ENCODE measurements at places on chromosomes 13 and 19.
A peak's percentile ranks its signal among the peaks of the same experiment; 100 is the strongest.

DNA sequence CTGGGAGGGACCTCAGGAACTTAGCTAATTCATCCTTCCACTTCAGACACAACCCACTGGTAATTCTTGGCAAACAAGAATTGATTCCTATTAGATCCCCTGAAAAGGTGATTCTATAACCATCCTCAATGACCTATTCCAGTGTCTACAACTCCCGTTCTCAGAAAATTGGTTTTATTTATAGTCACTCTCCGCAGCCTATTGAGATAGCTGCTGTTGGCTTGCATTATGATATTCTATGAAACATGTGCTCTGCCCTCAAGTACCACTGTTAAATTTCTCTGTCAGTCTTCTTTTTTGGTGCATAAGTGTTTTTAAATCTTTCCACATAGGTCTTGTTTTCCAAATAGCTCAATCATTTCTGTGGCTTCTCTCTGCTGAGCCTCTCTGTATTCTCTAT is 75.0 kb downstream of the CDADC1 start:
- no peak for DNase-seq

GRCh38 chr13:29577136-29578051 is 18.1 kb downstream of the SLC7A1 start:
- no peak for DNase-seq

DNA sequence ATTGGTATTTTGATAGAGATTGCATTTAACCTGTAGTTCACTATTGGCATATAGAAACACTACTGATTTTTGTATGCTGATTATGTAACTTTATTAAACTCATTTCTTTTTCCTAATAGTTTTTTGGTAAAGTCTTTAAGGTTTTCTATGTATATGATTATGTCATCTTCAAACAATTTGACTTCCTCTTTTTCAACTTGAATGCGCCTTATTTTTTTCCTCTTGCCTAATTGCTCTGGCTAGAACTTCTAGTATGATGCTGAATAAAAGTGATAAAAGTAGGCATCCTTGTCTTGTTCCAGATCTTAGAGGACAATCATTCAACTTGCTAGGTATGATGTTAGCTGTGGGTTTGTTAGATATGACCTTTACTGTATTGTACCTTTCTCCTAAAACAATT is 1034.9 kb downstream of the PCDH9 start:
- DNase-seq: no peak

DNA sequence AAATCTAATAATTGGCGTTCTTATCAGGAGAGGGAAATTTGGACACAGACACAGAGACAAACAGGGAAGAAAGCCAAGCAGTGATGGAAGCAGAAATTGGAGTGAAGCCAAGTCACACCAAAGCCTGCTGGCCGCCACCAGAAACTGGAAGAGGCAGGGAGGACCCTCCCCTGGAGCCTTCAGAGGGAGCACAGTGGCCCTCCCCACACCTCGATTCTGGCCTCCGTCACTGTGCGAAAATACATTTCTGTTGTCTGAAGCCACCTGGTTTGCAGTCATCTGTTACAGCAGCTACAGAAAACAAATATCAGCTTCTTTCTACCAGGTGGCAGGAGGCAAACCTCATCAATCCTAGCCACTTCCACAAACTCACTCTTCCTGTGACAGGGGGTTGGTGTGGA is 8.3 kb upstream of the TLE6 start:
- no peak for DNase-seq

GRCh38 chr19:48029431-48029830 is 14.4 kb downstream of the CABP5 start:
- DNase-seq: no peak

- DNase-seq: no peak
Measured at GRCh38 chr19:46350758-46351159, 3.9 kb downstream of the PPP5C start.

DNA sequence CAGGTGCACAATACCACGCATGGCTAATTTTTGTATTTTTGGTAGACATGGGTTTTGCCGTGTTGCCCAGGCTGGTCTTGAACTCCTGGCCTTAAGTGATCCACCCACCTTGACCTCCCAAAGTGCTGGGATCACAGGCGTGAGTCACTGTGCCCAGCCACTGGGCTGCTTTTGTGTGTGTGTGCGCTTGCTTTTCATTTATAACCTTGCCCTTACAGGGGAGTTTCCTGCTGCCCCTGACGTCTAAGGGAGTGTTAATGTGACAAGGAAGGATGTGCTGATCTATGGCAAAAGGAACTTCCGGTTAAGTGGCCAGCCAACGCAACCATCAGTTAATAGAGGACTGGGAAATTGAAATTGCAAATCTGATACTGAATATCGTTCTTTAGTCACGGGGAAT is 57.7 kb downstream of the ING1 start:
- no peak for DNase-seq

DNA sequence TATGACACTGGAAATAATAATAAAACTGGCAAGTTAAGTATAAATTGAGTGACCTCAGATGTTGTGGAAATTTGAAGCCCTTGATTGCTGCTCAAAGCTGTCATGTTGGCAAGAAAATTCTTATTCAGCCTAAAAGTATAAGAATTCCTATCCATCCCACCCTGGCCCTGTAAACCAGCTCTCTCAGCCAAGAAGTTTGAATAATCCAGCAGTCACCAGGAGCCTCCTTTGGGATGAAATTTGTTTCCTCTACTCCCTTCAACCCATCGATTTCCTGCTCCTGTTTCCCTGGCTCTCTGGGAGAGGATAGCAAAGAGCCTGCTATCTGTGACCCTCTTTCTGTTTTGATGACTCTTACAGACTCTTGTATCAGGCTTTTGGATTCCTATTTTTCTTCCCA is 169.3 kb downstream of the LHFPL6 start:
- DNase-seq: no peak

DNA sequence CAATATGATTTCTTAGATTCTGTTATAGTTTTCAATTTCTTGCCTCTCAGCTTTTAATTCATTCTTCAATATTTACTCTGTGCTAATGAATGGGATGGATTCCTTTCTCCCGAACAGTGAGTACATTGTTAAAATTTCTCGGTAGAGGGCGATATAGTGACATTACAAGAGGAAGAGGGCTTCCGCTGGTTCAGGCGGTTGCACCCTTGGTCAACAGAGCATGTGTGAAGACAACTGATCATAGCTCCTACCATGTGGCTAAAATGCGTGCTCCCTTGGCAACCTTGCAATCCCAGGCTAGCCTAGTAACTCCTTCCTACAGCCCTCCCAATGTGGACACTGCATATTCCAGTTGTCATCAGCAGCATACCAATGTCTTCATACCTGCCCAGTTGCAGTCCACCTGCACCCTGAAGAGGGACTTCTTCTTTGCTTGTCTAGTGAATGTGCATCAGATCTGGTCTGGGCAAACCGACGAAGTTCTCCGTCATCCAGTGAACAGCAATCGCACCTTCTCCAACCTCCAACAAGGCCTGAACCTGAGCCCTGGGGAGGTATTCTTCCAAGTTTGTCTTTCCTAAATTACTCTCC is 653.0 kb upstream of the GPC6 start:
- no peak for DNase-seq

DNA sequence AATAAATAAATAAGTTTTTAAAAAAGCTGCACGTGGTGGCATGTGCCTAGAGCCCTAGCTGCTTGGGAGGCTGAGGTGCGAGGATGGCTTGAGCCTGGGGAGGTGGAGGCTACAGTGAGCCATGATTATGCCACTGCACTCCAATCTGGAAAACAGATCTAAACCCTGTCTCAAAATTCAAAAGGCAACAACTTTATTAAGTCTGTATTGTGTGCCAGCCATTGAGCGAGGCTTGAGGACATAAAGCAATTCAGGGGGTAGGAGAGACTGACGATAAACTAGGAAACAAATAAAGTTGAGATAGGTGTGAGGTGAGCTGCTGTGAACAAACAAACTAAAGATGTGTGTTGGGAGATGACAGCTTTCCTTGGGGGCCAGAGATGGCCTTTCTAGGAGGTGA is 8.7 kb downstream of the CELF5 start:
- no peak for DNase-seq

GRCh38 chr19:4933528-4933927 is 24.2 kb downstream of the UHRF1 start:
- no peak for DNase-seq

- DNase-seq: no peak
Measured at GRCh38 chr13:66618702-66619101, 611.4 kb downstream of the PCDH9 start.

GRCh38 chr13:99320693-99321481 is 13.7 kb upstream of the GPR183 start:
- no peak for DNase-seq

GRCh38 chr19:34104557-34104956 is 67.7 kb upstream of the LSM14A start:
- DNase-seq: no peak

DNA sequence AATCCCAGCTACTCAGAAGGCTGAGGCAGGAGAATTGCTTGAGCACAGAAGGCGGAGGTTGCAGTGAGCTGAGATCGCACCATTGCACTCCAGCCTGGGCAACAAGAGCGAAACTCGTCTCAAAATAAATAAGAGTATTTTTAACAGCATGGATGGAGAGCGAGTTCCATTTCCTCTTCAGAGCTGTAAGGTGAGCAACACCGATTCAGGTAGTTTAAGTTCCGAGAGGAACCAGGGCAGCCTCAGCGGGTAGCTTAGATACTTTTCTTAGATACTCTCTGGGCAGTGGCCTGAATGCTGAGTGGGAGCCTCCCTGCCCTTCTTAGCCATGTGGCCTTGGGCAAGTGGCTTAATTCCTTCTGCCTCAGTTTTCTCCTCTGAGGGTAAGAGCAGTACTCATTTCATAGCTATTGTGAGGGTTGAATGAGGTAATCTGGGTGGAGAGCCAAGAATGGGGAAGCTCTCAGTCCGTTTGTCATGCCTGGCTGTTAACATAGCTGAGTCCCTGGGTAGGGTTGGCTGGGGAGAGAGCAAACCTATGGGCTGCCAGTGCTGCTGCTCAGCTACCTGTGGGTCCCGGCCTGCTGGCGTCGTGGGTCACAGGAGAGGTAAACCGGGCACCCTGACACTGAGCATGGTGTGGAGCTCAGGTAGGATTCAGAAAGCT is 4.1 kb downstream of the ATP11A start:
- DNase-seq: no peak

GRCh38 chr19:46602392-46603194 is 1.5 kb downstream of the CALM3 start:
- peak; percentile 22 for DNase-seq

- DNase-seq: no peak
Measured at GRCh38 chr13:28641600-28641926, 17.4 kb upstream of the POMP start.

DNA sequence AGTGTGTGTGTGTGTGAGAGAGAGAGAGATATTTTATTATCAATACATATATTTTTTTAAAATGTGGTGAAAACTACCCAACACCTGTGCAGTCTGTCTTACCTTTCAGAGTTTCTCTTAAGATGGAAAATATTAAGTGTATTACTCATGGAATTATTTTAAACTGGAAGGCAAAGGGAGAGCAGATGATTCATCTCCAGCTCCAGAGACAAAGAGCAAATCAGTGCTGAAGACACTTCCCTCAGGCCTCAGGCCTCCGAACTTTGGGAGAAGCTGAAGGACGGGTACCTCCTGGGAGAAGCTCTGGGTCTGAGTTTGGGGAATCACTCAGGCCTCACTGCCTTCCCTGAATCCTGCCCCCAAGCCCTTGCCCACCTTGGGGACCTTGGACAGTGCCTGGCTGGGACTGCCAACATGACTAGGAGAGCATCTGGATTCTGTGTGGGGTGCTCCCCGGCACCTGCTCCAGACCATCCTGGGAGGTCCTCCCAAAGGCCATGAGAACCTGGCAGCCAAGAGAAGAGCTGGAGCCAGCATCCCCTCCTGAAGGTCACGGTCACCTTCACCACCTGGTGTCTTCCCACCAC is 170.4 kb upstream of the UBL3 start:
- no peak for DNase-seq

GRCh38 chr13:27636589-27637288 is 15.0 kb downstream of the POLR1D start:
- DNase-seq: no peak

DNA sequence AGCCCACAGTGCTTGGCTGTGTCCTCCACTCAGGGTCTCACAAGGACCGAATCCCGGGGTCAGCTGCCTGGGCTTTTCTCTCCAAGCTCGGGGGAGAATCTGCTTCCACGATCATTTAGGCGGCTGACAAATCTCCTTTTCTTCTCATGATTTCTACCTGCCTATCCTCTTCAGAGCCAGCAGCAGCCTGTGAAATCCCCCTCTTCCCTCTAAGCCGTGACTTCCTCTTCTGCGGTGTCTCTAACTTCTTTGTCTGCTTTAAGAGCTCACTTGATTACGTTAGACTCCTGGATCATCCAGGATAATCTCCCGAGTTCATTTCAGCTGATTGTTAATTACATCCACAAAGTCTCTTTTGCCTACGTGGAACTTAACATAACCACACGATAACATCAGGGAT is 22.5 kb upstream of the ZNF845 start:
- DNase-seq: no peak

- no peak for DNase-seq
Measured at GRCh38 chr13:109669234-109669612, 117.2 kb downstream of the IRS2 start.

DNA sequence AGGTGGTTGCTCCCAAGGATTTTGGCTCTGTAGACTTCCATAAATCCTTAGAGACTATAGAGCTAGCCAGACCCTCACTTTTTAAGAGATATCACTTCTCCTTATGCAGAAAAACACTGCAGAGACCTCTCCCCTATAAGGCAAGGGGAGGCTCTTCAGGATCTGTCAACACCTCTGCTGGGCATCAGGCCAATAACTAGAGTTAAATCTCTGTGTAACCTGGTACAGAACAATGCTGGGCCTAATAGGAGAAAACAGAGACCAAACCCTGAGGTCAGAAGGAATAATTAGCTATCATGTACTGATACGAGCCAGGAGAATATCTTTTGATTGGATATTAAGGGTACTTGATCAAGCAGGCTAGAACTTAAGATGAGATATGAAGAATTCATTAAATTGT is 358.5 kb downstream of the TBC1D4 start:
- DNase-seq: no peak

GRCh38 chr13:19961489-19961888 is 3.0 kb downstream of the ZMYM2 start:
- DNase-seq: no peak

GRCh38 chr13:46672338-46673090 is 119.5 kb downstream of the LRCH1 start:
- no peak for DNase-seq

DNA sequence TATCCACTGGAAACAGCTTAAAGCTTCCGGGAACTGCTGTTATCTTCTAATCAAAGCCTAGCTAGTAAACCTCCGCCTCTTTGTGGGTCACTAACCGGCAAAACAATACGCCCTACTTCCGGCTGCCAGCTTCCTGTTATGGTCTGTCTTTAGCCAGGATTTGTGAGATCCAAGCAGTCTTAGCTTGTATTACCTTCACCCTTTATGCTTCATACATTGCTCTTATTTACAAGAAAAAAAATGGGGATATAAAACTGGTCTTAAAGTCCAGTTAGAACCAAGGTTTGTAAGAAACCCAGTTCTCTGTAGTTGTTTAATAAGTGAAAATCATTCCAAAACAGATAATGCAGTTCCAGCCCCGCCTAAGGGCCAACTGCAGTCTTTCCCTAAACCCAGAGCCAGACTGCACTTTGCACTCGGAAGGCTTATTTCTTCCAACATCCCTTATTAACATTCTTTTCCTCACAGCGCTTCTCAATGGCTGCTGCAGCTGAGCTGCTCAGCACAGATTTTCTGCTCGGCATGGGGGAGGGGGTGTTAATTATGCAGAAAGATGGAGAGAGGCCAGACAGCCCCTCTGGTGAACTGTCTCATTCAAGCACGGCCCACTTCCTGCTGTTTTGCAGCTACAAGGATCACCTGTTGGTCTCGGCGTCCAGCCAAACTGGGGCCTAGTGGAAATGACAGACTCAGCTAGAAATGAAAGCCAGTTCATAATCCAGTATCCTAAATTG is 368.4 kb downstream of the KLF12 start:
- peak; percentile 53 for DNase-seq

Data from stimulated activated CD4-positive, alpha-beta T cell treated with anti-CD3 and anti-CD28 coated beads, Interleukin-15, amount 100 ng/mL, for 1 hour (primary cell).